ENCODE measurements at places on chromosomes 2 and 18.
A peak's percentile ranks its signal among the peaks of the same experiment; 100 is the strongest.

GRCh38 chr2:21821672-21822227 is 698.0 kb downstream of the TDRD15 start:
- DNase-seq, result no peak

DNA sequence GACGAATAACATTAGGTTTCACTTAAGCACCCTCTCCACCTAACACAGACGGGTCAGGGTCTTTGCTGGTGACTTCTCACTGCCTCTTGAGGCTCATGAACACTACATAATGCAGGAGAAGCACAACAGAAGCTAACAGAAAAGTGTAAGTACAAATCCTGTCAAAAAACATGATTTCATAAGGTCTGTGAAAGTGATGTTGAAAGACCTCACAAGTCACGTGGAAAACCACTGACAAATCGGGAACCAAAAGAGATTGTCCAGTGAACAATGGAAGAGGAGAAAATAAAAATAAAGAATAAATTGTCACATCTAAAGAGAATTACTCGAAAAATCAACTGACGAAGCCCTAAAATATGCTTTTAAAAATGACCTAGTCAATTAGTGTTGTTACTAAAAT is 14.0 kb downstream of the PSD4 start:
- DNase-seq, result no peak

DNA sequence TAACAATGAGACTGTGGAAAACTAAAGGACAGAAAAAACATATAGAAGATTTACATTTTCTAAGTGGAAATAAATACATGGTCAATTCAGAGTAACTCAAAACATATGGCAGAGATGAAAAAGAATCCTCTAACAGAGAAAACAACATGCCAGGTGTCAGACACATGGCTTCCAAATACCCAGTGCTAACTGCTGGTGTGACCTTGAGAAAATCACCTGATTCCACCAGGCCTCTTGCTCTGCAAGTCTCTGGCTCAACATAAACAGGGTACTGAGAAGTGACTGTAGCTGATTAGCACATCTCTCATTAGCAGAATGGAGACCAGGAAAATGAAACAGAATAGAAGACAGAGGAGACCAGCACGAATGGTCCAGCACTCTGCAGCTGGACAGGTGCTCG is 210.8 kb downstream of the HNMT start:
- DNase-seq, result no peak

DNA sequence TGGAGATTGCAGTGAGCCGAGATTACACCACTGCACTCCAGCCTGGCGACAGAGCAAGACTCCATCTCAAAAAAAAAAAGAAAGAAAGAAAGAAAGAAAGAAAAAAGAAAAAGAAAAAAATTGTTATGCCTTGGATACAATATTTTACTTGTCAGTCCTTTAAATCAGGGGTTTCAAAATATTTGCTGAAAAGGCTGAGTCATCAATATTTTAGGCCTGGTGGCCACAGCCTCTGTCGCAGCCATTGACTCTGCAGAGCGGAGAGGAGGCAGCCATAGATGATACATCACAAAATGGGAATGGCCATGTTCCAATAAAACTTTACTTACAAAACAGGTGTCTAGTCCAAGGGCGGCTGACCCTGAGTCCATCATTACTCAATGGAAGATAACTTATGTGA is 314.8 kb upstream of the SALL3 start:
- no peak for DNase-seq

DNA sequence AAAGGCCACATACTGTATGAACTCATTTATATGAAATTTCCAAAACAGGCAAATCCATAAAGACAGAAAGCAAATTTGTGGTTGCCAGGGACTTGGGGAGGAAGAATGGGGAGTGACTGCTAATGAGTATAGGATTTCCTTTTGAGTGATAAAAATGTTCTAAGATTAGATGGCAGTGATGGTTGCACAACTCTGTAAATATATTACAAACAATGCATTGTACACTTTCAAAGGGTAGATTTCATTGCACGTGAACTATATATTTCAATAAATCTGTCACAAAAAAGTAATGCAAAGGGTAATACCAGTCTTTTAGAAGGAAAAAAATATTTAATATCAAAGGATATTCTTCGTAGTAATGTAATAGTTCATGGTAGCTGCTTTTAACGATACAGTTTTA is 63.7 kb upstream of the PROKR1 start:
- no peak for DNase-seq

- DNase-seq, result no peak
Measured at GRCh38 chr2:185187421-185187820, 551.2 kb upstream of the FSIP2 start.

GRCh38 chr2:236653863-236654262 is 84.2 kb downstream of the ACKR3 start:
- no peak for DNase-seq

- no peak for DNase-seq
Measured at GRCh38 chr18:5095239-5095638, 101.8 kb downstream of the AKAIN1 start.

DNA sequence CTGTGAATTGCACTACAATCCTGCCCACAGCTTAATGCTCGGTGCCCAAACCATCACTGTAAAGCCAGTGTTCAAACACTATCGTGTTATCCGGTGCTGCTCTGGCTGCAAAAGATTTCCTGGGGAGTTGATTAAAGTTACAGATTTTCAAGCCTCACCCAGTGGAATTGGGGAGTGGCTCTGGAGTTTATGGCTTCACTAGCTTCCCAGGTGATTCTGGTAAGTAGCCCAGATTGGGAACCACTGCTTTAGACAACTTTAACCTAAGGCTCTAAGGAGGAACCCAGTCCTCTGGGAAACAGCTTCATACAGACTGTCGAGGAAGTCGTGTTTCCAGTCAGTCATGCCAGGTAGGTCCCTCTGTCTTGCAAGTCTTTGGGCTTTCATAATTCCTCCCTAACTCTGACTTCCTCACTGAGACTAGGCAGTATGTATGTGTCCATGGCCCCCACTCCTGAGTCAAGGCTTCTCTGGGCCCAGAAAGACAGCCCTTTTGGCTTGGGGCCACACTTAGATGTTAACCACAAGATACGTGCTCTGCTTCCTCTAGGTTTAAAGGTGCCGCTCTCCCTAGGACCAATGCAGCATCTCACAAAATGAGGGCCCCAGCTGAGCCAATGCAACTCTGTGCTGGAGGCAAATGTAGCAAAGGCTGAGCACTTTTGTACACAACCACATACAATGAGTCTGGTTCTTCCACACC is 299.7 kb downstream of the PRKCE start:
- no peak for DNase-seq

DNA sequence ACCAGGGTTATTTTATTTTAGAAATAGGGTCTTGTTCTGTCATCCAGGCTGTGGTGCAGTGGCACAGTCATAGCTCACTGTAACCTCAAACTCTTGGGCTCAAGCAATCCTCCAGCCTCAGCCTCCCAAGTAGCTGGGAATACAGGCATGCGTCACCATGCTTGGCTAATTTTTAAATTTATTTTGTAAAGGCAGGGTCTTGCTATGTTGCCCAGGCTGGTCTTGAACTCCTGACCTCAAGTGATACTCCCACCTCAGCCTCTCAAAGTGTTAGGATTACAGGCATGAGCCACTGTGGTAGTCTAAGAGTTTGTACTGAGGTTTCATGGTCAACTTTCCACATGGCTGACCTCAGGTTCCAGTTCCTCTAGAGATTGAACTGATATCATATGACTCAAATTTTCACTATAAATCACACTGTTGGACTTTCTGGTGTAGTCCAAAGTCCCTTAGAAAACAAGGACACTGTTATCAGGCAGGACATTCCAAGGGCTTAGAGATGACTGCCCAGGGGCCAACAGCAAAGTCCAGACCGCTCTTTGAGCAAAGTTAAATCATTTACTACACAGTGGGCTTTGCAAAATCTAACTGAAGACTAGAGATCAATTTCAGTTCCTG is 82.0 kb upstream of the MEX3C start:
- peak; percentile 20 for DNase-seq

DNA sequence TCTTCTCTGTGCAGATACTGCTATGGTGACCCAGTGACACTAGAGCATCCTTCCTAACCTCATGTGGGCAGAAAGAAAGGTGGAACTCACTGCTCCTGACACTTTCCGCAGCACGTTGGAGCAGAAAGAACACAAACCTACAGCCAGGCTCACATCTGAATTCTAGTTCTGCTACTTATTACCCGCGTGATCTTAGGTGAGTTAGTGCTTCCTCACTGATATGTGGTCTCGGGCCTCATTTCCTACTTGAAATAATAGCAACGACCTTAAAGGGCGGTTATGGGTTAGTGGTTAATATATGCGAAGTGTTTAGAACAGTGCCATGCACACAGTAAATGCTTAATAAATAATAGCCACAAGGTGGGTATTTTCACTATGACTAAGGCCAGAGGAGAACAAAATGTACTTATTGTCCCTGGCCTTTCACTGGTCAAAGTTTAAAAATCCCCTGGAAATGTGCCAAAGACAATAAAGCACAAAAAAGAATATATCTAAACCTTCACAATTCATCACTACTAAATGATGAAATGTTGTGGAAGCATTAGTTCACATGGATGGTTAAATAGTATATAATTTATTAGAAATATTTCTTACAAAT is 66.6 kb downstream of the MYOM1 start:
- no peak for DNase-seq

DNA sequence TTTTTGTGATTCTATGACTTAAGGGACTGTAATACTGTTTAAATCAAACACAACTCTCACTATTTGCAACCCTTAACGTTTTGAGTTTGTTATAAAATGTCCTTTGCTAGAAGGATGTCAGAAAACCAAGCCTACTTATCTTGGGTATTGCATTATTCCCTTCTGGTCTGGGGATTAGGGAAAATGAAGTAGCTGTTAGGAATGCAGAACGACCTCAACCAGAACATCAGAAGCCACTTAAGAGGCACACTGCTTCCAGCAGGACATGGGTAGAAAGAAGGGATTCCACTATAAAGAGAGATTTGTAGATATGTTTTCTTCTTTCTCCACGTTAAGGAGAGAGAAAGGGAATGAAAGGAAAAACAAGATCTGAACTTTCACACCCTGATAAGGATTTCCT is 101.2 kb downstream of the SETBP1 start:
- no peak for DNase-seq

- DNase-seq, result no peak
Measured at GRCh38 chr2:217049422-217049821, 189.6 kb upstream of the TNP1 start.

DNA sequence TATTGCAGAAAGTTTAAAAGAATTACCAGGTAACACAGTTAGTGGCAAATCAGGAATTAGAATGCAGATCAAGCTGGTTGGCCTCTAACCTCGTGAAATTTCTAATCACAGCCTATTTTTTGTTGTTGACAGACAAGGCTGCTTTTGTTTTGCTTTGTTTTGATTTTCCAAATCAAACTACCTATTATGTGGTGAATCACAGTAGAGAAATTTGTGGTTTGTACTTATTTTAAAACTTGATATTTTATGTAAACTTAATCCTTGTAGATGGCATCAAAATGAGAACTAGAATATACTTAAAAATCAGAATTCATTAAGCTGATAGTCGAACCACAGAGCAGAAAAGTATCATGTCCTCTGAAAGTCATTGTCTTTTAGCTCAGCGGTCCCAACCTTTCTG is 258.1 kb downstream of the CTNNA2 start:
- no peak for DNase-seq

DNA sequence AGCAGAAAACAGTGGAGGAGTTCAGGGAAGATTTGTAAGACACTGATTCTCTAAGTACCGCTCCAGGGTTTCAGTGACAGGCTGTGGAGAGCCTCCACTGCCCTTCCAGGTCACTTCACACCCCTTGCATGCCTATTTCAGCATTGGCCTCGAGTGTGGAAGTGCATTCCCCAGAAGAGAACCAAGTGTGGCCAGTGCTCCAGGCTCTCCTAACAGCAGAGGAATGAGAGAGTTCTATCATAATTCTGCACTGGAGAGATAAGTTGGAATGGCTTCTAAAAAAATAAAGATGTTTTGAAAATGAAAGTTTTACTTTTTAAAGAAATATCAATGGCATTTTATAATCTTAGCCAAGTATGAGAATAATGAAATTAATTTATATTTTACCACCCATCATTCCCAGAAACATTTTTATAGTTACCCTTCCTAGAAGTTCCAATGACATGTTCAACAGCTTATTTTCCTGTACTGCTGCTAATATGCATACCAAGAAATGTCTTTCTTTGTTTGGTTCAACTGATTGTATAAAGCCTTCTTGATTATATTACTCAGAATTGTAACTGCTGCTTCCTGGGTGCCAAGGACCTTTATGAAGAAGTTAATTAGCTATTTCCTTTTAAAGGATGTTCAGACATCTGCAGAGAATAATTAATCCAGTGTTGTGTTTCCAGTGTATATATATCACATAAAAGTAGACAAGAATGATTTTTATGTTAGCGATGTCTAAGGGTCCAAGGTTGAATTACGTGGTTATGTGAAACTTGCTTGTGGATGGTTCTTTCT is 61.0 kb upstream of the SERPINE2 start:
- DNase-seq, result no peak

DNA sequence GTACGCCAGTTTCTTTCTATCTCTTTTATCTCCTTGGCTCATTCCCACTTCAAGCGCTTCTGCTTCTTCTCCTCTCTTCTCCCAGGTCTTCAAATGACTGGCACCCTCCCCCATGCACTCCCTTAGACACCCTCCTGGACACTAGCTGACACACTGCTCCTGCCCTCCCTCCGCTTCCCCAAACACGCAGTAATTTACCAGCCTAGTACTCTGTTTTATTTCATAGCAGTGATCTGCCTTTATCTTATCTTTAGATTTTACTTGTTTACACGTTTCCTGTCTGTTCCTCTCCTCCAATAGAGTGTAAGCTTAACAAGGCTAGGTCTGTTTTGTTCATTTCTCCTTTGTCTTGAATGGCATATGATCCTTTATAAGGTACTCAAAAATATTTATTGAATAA is 93.9 kb downstream of the SCN3A start:
- DNase-seq, result no peak

DNA sequence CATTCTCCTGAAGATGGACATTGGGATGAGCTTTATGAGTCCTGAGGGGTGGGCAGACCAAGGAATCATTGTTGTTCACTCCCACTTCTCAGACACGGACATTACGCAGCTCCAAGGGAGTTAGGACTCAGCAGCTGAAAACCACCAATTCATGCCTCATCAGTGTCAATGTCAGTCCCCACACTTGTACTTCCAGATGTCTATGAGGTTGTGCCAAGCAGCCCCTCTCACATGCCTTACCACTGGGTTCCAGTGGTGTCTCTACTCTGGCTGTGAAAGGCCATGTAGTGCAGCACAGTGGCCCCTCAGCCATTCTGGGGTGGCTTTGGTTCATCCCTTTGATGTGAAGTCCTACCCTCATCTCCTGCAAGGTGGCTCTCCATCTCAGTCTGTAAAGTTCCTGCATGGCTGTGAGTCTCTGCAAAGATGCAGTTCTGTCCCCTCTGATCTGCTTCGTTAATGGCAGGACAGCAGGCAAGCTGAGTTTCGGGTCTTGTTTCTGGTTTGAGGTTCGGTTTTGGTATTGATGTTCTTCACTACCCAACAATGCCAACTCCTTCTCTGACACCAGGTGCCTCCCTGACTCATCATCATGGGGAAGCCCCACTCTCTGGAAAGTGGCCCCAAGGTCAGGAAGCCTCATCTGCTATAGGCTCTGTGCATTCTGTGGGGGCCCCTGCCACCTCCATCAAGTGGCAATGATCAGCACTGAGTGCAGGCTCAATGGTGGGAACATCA is 14.0 kb upstream of the COL6A3 start:
- peak; percentile 53 for DNase-seq
